Activated CD4-positive, alpha-beta T cell treated with anti-CD3 and anti-CD28 coated beads, Interleukin-2, amount 50 U/mL, for 16 hours (primary cell): ENCODE measurements at places on chromosomes 12 and 14.

DNA sequence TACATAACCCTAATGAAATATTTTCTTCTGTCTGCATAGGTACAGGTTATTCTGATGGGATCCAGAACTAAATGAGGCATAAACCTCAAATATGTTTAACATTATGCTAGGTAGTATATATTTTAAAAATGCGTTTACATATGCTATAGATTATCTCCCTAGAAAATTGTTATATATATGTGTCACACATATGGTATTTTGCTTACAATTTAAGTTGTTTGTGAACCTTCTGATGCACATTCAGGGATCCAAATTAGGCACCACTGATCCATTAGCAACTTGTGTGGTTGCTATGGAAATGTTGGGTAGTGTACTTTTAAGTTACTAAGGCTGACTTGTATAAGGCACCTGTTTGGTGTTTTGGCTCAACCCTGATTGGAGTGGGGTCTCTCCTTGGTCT is 456.7 kb downstream of the AEBP2 start:
- DNase-seq: no peak

DNA sequence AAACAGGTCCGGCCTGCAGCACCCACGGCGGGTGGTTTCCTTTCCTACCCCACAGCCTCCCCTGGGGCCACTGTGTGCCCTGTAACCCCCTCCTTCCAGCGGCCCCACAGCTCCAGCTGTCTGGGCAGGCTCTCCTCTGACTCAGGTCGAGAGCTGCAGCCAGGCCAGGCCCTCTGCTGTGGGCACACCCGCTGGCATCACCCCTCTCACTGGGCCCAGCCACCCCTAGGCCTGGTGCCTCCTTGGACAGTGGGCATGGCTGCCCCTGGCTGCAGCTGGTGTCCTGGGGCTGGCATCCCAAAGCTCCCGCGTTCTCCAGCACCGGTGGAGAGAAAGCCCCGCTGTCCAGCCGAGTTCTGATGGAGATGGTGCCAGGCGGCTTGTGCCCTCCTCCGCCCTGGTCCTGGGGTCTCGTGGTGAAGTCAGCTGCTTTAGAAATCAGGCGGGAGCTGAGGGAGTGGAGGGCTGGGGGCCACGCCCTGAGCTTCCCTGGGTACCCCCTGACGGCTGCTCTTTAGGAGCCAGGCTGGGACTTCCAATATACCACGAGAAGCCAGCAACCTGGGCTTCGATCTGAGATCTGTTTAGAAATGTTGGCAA is 114.9 kb downstream of the KIF26A start:
- DNase-seq: no peak

GRCh38 chr12:39296496-39296895 is 146.4 kb downstream of the KIF21A start:
- DNase-seq: no peak

DNA sequence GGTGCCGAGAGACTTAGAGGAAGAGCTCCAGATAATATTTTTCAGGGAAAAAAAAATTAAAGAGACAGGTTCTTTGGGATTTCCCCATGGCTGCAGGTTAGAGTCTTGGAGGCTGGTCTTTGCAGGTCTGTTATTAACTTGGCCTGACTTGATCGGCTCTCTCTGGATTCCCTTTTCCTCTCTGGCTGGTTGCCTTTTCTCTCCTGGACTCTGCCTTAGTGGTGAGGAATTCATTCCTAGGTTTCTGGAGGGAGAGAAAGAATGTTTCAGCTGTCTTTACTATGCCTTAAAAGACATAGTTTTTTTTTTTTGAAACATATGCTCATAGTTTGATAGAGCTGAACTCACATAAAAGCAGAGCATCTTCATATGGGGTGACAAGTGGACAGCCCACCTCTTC is 336.3 kb downstream of the BMP4 start:
- no peak for DNase-seq

DNA sequence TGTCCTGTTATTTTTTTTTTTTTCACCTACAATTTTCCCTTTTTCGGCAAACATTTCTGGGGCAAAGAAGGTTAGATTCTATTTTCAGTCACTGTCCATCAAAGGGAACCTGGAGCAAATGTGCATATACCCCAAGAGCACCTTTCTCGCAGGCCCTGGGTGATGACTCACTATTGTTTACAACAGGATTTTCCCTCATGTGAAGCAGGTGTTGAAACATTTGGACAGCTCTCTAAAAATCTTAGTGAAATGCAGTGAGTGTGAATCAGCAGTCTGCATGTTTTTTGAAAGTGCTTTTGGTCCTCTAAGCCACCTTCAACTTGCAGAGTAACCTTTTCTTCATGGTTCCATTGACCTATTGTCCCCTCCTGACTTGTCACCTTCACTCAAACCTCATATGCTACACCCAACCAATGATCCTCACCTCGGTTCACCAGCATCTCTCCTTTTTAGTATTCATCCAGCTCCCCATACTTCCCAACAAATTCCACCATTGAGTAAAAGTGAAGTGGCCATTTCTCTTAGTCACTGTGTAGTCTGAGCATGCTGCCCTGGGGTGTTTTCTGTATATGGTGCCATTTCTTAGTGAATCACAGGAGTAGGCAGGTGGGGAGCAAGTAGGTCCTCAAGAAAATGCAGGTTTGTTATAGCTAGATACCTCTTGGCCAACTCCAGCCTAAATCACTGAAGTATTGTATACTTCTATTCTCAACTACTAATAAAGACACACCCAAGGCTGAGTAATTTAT is 260.2 kb downstream of the BMP4 start:
- no peak for DNase-seq

DNA sequence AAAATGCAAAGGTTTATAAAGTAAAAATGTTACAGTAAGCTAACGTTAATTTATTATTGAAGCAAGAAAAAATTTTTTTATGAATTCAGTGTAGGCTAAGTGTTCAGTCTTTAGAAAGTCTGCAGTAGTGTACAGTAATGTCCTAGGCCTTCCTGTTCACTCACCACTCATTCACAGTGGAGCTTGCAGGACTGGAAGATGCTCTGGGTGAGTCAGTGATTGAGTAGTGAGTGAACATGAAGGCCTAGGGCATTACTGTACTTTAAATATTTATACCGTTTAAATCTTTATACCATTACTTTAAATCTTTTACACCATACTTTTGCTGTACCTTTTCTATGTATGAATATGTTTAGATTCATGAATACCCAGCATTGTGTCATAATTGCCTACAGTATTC is 120.3 kb upstream of the SLC38A4 start:
- no peak for DNase-seq

DNA sequence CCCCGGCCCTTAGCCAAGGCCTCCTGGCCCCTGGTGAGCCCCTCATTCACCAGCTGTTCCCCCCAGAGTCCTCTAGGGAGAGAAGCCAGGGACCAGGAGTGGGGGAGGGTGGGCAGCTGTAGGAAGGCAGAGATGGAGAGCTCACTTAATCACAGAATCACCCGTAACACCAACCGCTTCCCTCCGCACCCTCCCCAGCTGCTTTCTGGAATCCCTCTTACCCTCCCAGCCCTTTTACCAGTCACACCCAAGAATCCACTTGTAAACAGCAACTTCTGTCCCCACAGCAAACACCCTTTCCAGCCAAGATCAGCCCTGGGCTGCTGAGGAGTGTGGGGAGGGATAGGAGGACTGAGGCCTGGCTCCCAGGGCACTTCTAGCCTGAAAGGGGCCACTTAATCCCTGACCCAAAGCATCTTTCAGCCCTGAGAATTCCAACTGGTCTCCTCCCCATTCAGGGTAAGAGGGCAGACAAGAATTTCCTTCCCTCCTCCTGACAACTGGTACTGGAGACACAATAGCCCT is 18.8 kb downstream of the NCKAP5L start:
- DNase-seq: no peak

DNA sequence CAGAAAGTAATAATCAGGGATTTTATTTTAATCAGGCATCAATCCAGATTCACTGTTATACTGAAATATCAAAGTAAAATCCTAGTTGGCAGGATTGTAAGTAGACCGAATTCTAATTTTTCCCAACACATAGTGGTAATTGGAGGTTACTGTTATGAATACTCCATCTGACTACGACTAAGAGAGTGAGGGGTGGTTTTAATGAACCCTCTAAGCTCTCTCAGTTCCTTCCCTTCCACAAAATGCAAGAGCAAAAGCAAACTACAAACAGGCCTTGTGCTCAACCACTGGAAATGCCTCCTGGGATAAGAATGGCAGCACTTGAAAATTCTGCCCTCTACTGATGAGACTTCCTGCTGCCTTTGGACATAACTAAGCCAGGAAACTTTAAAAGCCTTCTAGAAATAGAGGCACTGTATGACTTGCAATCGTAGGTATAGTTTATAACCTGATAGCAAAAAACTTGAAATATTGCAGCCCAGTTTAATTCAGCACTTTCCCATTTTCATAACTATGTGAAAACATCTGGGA is 184.8 kb downstream of the SLC16A7 start:
- no peak for DNase-seq

DNA sequence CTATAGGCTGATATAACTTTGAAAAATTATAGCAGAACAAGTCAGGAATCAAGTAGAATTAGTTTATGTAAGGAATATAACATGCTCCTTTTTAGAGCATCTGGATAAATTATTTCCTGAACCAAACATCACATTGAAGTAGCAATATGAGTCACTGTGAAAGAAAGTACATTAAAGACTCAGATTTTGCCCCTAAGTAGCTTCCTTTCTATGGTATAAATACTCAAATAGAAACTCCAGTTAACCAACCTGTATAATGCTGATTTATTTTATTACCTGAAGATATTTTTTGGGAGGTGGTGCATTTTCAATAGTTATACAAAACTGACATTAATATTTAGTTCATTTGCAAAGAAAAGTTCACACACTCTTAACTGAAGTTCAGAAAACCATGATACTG is 312.1 kb downstream of the ITPR2 start:
- peak; percentile 52 for DNase-seq

GRCh38 chr14:79580414-79580813 is 630.9 kb downstream of the DIO2 start:
- DNase-seq: no peak

DNA sequence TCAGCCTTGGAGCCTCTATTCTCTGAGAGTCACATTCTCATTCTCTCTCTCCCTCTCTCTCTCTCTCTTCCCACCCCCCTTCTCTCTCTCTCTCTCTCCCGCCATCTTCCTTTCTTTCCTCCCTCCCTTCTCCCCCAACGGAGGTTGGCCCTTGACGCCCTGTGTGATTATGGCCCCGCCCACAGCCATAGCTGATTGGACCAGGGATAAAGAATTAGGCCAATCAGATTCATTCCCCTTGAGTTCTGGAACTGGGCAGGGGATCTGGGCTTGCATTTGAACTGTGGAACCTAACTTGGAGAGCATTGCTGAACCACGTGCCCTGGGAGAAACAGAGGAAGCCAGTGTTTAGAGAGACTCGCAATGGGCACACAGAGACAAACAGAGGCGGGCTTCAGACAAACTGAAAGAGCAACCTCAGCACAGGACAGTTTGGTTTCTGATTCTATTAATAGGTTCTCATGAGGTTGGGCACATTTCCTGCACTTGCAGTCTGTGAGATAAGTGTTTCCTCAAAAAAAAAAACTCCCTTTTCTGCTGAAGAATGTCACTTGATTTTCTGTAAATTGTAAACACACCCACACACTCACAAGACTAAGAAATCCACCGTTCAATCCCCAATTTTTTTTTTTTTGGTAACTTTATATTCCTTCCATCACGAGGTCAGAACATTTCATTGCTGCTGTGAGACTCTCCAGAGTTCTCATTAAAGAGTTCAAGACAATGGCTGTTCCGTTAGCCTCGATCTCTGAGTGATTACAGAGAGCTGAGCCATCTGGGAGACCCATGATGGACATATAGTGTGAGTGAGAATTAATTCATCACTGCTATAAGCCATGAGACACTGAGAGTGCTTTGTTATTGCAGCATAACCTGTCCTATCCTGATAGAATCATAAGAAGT is 3.5 kb upstream of the P2RX7 start:
- DNase-seq: peak; percentile 96

- no peak for DNase-seq
Measured at GRCh38 chr12:102388469-102388868, 91.9 kb downstream of the IGF1 start.

DNA sequence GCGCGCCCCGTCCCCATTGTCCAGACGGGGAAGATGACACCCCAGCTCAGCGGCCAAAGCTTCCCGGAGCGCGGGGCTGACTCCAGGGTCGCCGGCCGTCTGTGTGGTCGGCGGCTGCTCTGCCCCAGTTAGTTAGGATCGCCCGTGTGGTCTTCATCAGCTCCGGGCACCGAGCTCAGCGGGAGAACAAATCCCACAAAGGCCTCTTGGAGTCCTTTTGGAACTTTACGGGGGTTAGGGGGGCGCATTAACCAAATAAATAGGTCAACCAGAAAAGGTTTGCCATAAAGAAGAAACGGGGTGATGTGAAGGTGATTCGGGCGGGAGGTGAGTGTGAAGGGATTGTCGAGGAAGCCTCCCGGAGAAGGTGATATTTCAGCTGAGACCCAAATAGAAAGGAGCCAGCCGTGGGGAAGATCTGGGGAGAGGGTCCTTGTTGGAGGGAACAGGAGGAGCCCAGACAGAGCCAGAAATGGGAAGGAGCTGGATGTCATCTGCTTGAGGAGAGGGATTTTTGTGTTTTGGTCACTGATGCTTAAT is 697 bp downstream of the ATP6V0A2 start:
- DNase-seq: no peak

GRCh38 chr12:107372229-107372658 is 278.9 kb upstream of the CRY1 start:
- peak; percentile 66 for DNase-seq

DNA sequence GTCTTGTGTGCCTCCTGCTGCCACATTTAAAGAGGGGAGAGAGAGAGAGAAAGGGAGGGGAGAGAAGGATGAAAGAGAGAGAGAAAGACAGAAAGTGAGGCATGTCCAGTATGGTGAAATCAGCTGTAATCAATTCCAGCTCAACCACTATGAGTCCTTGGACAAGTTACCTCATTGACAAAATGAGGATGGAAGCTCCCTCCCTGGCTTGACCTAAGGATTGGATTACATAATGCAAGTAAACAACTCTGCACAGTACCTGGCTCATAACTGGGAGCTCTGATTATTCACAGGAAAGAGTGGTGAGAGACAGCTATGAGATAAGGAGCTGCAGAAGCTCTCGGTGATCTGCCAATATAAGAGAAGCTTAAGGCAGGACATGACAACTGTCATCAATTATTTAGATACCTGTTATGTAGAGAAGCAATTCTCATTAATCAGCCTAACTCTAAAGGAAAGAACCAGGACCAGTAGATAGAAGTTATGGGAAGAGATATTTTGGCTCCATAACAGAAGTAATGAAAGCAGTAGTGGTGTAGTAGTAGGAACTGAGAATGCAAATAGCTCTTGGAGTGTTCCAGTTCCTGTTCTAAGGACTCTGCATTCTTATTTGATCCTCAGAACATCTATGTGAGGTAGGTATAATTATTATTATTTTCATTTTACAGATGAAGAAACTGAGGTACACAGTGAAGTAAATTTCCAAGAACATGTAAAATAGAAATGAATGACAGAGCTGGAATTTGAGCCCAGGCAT is 791.6 kb downstream of the DIO2 start:
- DNase-seq: no peak

GRCh38 chr14:76672123-76672522 is 89.1 kb upstream of the VASH1 start:
- no peak for DNase-seq

DNA sequence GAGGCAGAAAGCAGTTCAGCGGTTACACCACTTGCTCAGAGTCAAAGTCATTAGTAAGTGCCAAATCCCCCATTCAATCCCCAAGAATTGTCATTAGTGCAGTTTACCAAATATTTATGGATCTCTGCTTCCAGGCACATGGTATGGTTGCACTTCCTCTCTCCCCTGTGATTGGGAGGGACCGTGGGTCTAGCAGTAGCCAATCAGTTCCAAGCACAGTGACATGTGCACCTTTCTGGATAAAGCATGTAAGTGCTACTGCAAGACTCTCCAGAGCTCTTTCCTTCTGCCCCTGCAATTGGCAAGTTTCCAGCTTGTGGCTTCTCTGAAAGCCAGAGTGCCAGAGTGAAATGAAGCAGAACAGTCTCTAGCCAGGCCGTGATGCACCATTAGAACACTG is 85.3 kb upstream of the FLRT2 start:
- no peak for DNase-seq
